ENCODE measurements at places on chromosomes 2 and 18. TPM values are rescaled to one million over a fixed set of nuclear protein-coding genes. Genes with fewer than 3 reads are reported as not detected.
A peak's percentile ranks its signal among the peaks of the same experiment; 100 is the strongest.

Gene CYP27A1
- 19.8 TPM for total RNA-seq

GRCh38 chr2:238158509-238159070 lies at the start of gene ERFE:
ERFE (plus strand) TSS chr2:238158970; CDS start chr2:238159008, 38 bp downstream.
- peak; percentile 72 for DNase-seq

DNA sequence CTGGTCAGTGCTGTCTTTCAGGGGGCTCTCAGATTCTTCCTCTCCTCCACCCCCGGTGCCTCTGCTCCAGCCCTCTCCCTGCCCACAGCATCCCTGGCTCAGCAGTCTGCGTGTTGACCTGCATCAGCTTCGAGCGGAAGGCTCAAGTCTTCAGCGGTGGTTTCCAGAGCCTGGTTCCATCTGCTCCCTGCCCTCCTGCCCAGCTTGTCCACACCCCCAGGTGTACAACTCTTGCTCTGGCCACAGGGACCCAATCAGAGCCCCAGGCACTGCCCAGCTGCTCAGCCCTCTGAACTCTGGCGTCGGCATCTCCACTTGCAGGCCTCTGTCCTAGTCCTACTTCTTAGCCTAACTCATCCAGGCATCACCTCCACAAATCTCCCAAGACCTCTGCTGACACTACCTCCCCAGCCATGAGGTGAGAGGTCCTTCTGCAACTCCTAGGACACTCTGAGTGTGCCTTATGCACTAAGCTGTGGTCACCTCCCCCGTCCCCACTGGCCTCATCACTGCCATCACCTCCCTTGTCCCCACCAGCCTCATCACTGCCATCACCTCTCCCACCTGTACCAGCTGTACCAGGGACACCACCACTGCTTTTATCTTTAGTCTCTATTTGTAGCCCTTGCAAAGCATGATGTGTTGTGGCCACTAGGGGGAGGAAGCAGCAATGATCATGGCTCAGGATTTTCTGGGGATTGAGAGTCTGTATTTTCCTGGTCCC lies 60.9 kb downstream of the EDAR start:
- peak; percentile 80 for DNase-seq

Gene GLI2
- total RNA-seq: 6.9 TPM

GRCh38 chr2:151181524-151181923 lies 80.1 kb downstream of the RBM43 start:
- peak; percentile 53 for DNase-seq

DNA sequence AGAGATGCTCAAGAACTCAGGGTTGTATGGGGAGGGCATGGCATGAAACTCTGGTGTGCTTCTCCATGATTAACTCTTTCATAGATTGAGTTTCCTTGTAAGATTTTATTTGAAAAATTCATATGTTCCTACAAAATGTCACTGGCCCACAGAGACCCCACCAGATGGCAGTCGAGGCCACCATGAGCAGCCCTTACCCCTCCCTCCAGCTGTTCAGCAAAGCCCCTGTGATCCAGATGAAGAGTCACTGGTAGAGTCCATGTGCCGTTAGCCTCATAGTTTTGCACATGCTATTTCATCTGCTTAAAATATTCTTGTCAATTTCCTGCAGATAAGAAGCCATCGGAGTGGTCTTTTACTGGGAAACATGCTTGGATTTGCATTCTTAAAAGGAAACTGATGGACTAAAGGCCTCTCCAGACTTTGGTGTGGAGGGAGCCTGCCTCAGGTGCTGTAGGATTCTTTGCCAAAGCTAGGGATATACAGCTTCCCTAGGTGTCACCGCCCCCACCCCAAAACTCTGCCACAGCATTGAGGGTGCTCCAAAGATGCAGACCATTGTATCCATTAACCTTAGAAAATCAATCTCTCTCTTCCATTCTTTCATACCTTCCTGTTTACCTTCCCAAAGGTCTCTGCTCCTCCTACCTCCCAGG lies 18.8 kb downstream of the ZNF385B start:
- peak; percentile 68 for DNase-seq
